ENCODE measurements at places on chromosomes 16 and 17.

GRCh38 chr17:72967277-72967970, 125.1 kb downstream of the SLC39A11 start:
- DNase-seq = no peak

- DNase-seq = no peak
Observed at GRCh38 chr16:54633943-54634362, 296.7 kb upstream of the IRX5 start.

- no peak for DNase-seq
Observed at GRCh38 chr17:38658741-38659345, 15.9 kb downstream of the EPOP start.

DNA sequence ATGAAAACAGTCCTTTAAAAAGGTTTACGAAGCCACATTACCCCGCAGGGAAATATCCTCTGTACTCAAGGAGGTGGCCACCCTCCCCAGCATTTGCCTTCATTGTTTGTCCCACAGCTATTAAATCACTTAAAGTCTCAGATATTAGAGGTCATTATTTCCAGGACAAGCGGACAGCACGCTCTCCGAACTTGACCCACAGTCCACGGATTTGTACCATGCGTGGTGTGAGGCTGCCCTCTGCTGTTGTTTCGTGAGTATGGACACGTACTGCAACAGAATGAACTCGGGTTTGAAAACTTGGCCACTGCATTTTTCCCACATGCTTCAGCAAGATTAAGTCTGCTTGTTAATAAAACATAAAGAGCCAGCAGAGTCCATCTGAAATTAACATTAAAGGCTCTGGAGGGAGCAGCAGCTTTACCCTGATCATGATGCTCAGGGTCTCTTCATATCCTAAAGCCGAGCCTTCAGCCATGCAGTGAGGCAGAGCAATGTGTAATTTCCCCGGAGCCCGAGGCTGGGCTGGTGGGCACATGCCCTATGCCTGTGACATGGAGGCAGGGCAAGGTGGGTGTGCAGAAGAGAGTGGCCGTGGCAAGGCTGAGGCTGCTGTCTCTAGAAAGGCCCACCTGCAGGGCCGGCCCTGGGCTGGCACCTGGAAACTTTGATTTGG, 19.7 kb downstream of the MEAK7 start:
- no peak for DNase-seq

DNA sequence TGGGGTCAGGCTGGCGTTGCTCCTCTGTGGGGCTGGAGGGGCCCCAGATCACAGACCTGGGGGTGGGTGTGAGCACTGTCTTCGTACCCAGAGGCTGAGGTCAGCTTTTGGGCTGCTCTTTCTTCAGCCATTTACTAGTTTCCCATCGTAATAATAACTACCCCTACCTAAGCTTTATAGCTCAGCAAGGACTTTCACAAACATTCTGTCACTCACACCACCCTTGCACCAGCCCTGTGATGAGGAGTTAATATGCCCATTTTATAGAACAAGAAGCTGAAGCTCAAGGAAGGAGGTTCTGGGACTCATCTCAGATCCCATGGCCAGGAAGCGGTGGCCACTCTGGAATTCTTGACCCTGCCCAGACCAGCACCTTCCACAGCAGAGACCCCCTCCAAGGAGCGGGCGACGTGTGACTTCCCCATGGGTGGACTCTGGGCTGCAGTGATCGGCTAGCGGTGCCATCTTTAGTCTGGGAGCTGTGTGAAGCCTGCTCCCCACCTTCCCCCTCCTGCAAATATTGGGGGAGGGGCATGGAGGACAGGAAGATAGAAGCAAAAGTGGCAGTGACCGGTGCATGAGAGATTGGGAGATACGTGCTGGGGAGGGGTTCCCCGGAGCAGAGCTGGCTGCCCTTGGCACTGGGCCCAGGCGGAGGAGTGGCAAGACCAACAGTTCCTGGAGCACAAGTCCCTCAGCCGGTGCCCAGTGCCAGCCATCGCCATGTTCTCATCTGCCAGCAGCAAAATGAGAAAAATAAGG, 81.8 kb upstream of the TOB1 start:
- DNase-seq = no peak

DNA sequence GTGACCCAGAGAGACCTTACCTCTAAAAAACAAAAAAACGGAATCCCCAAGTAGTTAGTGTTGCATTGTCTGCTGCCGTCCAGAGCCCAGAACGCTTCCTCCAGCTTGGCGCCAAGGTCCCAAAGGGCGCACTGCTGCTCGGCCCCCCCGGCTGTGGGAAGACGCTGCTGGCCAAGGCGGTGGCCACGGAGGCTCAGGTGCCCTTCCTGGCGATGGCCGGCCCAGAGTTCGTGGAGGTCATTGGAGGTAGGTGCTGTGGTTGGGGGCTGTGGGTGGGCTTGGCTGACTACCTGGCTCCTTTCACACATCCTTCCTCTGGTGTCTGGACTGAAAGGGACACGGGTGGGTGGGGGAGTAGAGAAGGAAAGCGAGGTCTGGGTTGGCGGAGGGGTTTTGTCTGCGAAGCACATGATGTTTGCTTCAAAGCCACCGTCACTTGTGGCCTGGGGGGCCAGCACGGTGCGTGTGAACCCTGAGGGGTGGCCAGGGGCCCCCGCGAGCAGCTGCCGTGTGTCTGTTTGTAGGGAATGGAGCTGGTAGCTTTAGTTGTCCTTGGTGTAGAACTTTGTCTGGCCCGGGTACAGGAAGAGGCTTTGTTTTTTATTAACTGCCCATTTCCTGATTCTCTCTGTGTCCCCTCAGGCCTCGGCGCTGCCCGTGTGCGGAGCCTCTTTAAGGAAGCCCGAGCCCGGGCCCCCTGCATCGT, 23.8 kb downstream of the SPG7 start:
- DNase-seq = no peak

DNA sequence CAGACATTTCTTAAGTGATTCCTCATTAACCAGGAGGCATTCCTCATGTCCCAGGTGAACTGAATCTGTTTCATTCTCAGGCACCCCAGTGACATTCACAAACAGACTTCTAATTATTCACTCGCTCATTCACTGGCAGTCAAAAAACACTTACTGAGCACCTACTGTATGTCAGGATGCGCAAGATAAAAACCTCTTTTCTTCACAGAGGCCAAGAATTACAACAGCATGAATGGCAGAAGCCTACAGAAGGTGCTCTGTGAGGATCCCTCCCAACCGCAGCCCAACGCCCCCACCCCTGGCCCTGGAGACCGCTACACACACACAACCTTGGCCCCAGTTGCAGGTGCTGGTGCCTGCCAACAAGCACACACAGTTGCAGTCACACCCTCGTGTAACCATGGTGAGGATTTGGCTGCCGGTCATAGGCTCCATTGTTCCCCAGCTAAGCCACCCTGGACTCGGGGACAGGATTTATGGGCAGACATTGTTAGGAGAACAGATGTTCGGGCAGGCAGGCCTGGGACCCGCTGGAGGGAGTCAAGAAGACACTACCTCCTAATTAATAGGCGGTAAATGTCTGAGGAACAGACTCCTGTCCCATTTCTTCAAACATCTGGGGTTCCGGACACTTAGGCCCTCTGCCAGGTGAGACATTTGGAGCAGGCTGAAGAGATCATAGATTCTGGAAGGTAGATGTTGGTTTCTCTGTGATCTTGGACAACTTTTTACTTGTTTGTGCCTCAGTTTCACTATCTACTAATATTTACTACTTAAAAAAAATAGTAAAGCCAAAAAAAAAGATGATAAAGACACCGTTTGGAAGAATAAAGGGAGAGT, 43.2 kb downstream of the CUEDC1 start:
- no peak for DNase-seq

DNA sequence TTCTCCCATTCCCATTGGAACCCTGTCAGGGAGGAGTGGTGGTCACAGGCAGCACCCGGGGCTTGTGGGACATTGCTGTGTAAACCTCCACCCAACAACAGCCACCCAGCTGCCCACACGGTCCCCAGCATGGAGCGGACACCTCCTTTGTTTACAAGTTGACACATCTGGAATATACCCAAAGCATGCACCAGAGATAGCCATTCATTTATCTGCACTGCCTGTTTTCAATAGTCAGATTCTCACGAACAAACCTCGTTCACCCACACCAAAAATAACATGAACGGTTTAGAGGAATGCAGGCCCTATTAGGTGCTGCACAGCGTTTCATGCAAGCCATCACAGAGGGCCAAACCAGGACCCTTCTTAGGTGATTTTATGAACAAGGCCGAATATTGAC, 244.8 kb downstream of the FOXL1 start:
- no peak for DNase-seq
